ENCODE measurements at places on chromosomes 5 and 9. TPM values are rescaled to one million over a fixed set of nuclear protein-coding genes. Genes with fewer than 3 reads are reported as not detected.

Gene DIRAS2
- total RNA-seq: 1.9 TPM

Gene DMRT3
- not detected for total RNA-seq

Gene PAPPA
- 4.4 TPM for total RNA-seq

Gene MTMR12
- total RNA-seq: 27.7 TPM

Gene FIBCD1
- 0.10 TPM for total RNA-seq

Gene OR1K1
- total RNA-seq: not detected

Gene CD74
- 194 TPM for total RNA-seq

Gene SLC6A19
- not detected for total RNA-seq

Gene HMCN2
- total RNA-seq: 20.7 TPM

Gene POU5F2
- 4.9 TPM for total RNA-seq

Gene GPR151
- total RNA-seq: not detected

Gene OBP2B
- total RNA-seq: 0.30 TPM

Gene PCDHA9
- 0.30 TPM for total RNA-seq

Gene DMRTA1
- 0.79 TPM for total RNA-seq

Gene TAF11L10
- total RNA-seq: not detected

Gene SPARC
- 3,092 TPM for total RNA-seq

Gene GNA14
- 1.6 TPM for total RNA-seq

Gene PHF24
- 0.49 TPM for total RNA-seq

Measured in skin of body (tissue), 3 donors.